ENCODE measurements at places on chromosomes 1 and 21.
A peak's percentile ranks its signal among the peaks of the same experiment; 100 is the strongest.

- no peak for DNase-seq
These were observed 38.1 kb upstream of the RAP1GAP start for GRCh38 chr1:21707086-21707840.

DNA sequence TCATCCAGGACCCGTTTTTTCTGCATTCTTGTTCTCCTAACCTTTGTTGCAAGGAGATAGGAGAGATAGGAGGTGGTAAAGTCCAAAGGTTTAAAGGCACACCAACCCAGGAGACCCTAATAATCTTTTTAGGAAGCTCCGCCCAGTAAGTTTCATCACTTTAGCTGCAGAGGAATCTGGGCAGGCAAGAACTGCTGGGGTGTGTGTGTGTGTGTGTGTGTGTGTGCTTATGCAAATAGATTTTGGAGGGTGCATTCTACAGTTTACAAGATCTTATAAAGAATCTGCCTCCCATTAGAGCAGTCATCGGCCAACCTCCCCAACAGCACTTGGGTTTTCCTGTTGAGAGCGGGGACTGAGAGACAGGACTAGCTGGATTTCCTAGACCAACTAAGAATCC is 3.9 kb upstream of the IL10 start:
- DNase-seq, result no peak

GRCh38 chr1:206769304-206769731 is 1.3 kb upstream of the IL19 start:
- DNase-seq, result no peak

DNA sequence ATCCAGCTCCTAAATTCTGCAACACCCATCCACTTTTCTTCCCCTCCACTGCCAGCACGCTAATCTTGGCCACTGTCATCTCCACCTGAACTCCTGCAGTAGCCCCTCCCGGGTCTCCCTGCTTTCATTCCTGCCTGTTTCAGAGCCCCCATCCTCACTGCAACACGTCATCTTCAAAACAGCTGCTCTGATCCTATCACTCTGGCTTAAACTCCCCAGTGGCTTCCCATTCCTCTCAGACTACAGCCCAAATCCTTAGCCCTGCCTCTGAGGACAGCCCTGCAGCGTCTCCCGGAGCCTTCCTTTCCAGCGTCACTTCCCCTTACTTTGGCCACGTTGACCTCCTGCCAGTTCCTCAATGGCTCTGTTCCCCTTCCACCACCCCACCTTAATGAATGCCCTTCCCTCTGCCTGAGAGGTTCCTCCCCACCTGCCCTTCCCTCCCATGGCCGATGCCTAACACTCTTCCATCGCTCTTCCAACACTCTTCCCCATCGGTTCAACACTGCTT is 22.9 kb upstream of the IFNAR2 start:
- no peak for DNase-seq

- no peak for DNase-seq
These were observed 5.8 kb upstream of the CTSE start for GRCh38 chr1:206029484-206029883.

DNA sequence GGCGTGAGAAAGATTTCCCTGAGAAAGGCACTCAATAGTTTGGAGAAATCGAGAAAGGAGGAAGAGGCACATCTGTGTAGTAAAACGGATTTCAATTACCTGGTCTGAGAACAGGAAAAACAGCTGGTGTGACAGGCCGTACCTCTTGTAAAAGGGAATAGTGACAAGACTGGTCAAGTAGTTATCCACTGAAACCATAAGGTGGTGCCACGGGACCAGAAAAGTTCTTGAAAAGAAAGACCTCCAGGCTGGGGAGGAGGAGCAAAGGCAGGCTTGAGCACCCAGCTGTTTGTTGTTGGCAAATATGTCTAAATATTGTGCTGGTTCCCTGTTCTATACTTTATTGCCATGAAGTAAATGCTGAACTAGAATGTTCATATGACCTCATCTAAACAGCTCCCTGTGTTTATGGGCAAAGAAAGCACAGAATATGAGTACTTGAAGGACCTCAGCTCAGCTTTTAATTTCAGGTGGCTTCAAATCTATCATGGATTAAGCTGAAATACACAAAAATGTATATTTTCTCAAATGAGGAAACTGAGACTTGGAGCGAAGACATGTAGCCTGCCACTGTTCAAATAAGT is 4.0 kb downstream of the HAO2 start:
- peak; percentile 2 for DNase-seq

DNA sequence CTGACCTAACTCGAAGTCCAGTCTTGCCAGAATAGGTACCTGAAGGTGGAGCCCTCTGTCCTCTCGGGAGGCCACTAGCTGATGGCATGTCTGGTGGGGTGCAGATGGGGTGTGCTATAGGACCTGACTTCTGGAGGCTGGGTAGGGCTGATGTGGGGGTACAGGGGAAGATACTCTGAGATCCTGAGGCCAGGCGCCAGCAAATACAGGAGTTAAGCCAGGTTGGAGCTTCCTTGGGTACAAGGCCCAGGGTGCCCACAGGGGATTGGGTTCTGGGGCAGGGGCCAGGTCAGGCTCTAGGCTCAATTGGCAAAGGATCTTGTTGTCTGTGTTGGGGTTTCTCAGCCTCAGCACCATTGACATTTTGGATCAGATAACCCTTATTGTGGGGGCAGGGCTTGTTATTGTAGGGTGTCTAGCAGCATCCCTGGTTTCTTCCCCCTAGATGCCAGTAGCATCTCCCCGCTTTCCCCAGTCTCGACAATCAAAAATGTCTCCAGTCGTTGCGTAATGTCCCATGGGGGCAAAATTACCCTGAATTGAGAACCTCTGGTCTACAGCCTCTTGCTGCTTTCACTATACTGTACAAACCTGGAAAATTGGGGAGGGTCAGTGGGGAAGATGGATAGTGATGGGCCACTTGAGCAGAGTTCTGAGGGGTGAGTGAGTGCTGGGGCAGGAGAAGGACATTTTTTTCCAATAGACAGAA is 9.2 kb downstream of the PTPRF start:
- DNase-seq, result no peak

- DNase-seq, result no peak
These were observed 361.6 kb upstream of the PLD5 start for GRCh38 chr1:242886137-242886536.

DNA sequence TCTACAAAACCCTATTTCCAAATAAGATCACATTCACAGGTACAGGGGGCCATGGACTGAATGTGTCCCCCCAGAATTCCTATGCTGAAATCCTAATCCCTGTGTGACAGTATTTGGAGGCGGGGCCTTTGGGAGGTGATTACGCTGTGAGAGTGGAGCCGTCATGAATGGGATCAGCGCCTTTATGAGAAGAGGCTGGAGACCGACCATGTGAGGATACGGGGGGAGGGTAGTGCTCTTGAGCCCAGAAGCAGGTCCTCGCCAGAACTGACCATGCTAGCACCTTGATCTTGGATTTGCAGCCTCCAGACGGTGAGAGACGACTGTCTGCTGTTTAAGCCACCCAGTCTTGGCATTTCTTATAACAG is 23.8 kb upstream of the KIF26B start:
- DNase-seq, result no peak

- DNase-seq, result no peak
These were observed 354.4 kb downstream of the RYR2 start for GRCh38 chr1:237396426-237396825.

GRCh38 chr1:55980582-55980981 is 598.8 kb downstream of the PLPP3 start:
- peak; percentile 36 for DNase-seq

DNA sequence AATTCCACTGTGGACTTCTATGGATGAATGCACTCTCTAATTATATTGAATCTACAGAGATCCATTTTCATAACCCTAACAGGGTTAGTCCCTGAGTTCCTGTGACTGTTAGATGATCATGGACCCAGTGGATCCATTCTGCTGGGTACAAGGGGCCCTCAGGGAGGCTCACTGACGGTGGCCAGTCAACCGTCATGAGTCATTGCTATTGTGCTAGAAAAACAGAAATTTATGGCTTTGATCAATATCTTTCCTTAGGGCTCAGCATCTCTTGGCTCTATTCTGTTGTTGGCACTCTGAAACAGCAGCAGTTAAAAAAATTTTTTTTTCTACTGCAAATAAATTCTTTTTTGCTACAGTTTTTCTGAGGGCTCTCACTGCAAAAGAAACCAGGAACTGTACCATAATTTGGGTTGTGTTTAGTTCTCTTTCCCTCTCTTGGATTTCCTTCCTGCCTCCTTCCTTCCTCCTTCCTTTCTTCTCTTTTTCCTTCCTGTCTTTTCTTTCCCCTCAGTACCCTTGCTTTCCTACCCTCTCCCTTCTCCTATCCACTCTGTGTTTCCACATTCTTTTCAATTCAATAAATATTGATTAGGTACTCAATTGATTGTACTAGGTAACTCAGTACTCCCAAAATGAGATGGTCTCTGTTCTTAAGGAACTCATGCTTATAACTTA is 49.5 kb downstream of the UTP25 start:
- no peak for DNase-seq

GRCh38 chr1:151815716-151816327 is 10.6 kb upstream of the LINGO4 start:
- DNase-seq, result no peak

DNA sequence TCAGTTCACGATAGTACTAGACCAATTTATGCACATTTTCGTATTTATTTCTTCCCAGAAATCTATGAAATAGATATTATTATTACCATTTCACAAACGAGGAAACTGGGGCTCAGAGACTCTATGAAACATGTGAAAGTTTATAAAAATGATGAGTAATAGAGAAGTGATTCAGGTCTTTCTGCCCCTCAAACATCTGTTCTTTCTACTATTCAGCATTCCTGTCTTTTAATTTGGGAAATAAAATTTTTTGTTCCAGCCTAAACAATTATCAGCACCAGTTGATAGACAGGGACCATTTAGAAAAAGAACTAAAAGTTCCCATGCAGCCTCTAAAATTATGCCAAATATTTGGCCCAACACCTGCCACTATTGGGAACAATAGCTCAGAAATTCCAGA is 585.1 kb downstream of the PTPRC start:
- no peak for DNase-seq

GRCh38 chr1:10257851-10258250 is 47.5 kb downstream of the KIF1B start:
- DNase-seq, result peak; percentile 37

GRCh38 chr1:40266786-40267535 is 8.9 kb downstream of the ZMPSTE24 start:
- DNase-seq, result no peak

- no peak for DNase-seq
These were observed 38.8 kb downstream of the CD160 start for GRCh38 chr1:145758116-145758515.

DNA sequence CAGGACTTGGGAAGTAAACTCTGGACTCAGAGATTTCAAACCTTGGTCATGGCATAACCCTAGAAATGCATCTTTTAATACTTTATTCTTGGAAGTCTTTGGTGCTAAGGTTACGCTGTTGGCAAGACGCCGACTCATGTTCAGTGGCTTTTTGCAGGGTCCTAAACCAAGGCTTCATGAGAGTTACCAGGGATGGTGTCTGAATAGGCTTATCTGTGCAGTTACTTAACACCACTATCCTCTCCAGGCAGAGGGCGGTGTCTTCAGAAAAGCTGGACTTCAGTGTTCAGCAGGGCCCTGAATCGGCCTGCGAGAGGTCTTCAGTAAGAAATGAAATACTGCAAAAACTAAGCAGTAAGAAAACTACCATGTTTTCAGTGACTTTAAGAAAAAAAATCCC is 58.3 kb downstream of the SIM2 start:
- DNase-seq, result no peak

GRCh38 chr1:109947582-109948284 is 36.8 kb upstream of the AHCYL1 start:
- DNase-seq, result no peak

DNA sequence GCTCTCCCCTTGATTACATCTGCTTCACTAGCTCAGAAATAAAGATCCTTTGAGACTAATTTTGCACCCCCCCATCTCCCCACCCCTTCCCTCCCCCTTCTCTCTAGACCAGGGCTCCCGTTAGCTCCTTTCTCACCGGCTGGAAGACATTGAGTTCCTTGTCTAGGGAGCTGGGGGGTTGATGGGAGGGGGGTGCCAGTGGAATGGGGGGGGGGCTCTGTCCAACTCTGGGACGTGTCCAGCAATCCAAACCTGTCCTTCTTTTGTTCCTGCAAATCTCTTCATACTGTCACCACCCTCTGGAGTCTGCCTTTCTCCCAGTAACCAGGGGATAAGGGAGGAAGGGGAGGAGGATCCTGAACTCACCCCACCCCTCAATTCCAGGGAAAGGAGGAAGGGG is 61.9 kb downstream of the RHBG start:
- no peak for DNase-seq

DNA sequence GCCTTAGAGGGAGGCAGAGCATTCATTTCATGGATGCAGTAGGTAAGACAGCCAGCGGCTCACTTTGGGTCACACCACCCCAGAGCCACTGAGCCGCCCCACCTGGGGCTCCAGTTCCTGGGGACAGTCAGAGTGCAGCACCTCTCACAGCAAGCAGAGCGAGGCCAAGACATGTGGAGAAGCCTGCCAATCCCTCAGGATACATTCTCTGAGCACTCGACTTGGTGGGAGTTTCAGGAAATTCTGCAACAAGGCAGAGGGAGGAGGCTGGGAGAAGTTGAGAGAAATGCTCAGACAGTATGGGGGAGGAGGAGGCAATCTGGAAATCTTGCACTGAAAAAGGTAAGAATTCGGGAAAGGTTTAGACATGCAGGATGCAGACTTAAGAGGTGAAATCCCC is 60.8 kb upstream of the WLS start:
- no peak for DNase-seq

GRCh38 chr1:59414406-59415133 is 117.7 kb downstream of the FGGY start:
- DNase-seq, result no peak

DNA sequence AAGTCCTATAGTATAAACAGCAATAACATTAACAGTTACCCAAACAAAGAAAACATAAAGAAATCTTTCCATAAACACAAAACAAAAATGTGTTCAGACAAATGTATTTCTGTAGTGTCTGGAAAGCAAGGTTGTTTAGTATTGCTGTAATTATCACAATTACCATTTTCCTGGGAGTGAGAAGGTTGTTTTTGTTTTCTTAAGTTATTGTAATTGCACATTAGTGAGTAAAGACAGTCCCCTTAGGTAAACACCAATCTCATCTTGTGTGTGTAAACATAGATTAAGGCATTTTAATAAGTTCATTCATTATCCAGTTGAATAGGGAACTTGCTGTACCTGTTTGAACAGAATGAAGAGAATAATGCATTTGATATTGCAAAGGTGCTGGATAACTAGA is 356.9 kb upstream of the ADGRL4 start:
- no peak for DNase-seq

DNA sequence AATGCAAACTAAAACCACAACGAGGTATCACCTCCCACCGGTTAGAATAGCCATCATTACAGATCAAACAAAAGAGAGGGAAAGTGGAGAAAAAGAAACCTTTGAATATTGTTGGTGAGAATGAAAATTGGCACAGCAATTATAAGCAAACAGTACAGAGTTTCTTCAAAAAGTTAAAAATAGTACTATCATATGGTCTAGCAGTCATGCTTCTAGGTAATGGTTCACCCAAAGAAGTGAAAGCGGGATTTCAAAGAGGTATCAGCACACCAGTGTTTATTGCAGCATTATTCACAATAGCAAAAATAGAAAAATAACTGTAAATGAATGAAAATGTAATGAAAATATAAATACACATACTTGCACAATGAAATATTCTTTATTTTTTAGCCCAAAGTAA is 8.2 kb downstream of the OR2T10 start:
- DNase-seq, result no peak

- no peak for DNase-seq
These were observed 332.6 kb downstream of the PBX1 start for GRCh38 chr1:164891615-164892014.

All from mesenchymal stem cell (in vitro differentiated cells and primary cell).